Skeletal muscle cell (primary cell): ENCODE measurements at places on chromosomes 1 and 21.

DNA sequence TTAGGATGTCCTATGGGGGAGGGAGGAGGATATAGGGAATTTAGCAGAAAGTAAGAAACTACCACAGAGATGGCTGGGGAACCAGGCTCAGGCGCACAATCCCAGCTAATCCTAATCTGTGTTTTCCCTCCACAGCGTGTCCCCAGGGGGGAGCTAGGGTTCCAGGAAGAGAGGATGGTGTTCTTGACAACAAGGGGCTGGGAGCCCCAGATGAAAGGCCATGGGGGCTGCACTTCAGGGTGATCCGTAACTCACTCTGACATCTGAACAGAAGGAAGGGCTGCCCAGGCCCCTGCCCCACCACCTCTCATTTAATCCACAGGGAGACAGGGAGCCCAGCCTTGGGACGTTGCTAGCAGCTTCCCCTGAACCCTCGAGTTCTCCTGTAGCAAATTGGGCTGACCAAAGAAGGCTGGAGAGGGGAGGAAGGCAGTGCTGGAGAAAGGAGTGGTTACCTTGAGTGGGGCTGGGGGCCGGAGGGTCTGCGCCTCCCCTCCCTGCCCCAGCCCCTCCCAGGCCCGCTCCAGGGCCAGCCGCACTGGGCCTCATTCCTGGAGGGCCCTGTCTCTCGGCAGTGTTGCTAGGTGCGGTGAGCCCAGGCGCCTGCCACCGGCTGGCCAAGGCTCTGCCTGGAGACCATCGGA is 131.7 kb downstream of the TMEM53 start:
- no peak for DNase-seq

DNA sequence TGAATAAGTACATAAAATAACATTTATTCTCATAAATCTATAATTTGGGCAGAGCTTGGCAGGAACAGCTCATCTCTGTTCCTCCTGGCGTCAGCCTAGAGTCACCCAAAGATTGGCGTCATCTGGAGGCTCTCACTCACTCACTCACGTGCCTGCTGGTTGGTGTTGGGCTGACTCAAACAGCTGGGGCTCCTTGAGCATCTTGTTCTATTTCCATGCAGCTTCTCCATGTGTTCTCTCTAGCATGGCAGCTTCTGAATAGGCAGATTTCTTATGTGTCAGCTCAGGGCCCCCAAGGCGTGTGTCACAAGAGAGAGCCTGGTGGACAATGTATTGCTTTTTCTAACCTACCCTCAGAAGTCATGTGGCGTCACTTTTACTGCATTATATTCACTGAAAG is 70.6 kb upstream of the RAB3GAP2 start:
- no peak for DNase-seq

DNA sequence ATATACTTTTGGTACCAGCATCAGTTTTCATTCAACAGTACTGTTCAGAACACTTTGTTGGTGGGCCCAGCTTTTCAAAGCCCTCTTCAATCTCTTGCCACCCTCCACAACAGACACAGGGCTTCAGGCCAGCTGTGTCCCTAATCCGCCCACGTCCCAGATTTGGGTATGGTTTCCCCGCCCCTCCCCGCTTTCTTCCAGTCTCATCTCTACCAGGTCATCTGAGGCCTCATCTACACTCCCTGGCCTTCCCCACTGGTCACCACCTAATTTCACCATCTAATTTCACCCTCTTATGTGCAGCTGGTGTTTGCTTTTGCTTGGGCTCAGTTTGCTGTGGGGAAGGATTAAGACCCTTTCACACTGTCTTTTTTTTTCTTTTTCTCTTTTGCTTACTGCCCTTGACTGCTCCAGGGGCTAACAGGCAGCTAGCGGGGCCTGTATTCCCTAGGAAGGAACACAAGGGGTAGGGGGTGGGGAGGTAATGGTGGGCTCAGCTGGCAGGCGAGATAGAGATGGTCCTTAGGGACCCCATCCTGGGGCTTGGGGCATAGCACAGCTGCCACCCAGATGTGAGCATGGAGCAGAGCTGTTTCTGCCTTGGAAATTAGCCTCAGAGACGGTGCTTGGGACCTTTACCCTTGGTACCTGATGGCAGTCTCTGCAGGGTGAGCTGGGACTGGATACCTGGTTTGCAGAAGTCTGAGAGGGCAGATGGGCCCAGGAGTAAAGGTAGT is 3.8 kb upstream of the EPB41 start:
- DNase-seq: no peak

GRCh38 chr1:109248797-109249629 is at the start of gene CELSR2:
Gene CELSR2 (plus strand): TSS chr1:109249539. CDS start chr1:109250080, 541 bp downstream.
- DNase-seq: no peak

- no peak for DNase-seq
Measured at GRCh38 chr1:30520476-30520875, 202.9 kb downstream of the MATN1 start.

GRCh38 chr1:217275655-217276398 is 355.1 kb downstream of the GPATCH2 start:
- peak; percentile 76 for DNase-seq

- DNase-seq: no peak
Measured at GRCh38 chr1:15628003-15628402, 10.7 kb downstream of the DDI2 start.

DNA sequence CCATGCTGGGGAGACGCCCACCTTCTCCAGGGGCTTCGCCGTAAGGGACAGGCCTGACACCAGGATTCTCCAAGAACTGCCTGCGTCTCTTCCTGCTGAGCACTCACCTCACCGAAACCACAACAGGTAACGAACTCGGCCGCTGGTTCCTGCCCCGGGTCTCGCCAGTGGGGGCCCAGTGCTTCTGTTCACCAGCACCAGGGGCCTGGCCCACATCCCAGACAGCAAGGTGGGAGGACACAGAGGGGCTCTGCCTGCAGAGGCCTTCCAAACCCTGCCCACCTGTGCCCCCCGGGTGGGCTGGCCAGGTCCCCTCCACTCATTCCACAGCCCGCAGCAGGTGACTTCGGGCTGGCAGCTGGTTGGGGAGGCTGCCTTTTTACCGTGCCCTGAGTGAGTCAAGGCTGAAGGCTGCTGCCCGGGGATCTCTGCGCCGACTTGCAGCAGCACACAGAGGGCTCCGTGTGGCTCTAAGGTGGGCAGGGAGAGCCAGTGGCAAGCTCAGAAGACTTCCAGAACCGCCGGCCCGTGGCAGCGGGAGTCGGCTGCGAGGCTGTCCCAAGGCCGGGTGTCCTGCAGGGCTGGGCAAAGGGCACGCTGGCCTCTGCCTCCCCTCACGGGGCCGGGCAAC is 14.7 kb upstream of the COL18A1 start:
- no peak for DNase-seq

GRCh38 chr1:24007079-24007478 is 27.0 kb upstream of the SRSF10 start:
- DNase-seq: no peak

GRCh38 chr1:162323023-162323422 is 53.6 kb downstream of the SPATA46 start:
- no peak for DNase-seq

DNA sequence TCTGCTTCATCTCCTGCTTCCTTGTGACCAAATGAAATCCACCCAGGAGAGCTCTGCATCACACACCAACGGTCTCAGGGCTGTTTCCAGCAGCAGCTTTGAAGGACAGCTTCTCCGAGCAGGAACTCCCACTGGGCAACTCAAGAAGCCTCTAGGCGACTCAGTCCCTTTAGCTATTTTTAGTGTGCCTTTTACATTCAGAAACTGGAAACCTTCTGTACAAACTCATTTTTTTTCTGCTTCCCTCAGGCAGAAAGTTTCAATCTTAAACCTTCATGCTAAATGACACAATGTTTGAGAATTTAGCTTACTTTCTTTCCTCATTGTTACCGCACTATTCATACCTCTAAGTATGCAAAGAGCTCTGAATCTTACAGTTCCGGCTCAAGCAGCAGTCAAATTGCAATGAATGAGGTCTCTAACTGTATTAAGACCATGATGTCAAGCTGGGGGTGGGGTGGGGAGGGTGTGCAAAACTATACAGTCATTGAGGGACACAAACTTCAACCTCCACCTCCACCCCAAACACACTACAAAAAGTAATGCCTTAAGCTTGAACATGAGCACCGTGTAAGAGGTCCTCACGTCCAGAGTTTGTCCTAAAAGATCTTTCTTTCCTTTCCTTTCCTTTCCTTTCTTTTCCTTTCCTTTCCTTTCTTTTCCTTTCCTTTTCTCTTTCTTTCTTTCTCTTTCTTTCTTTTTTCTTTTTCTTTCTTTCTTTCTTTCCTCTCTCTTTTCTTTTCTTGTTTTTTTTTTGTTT is 16.4 kb upstream of the TARBP1 start:
- DNase-seq: peak; percentile 57

- no peak for DNase-seq
Measured at GRCh38 chr1:40273547-40274166, 15.6 kb downstream of the ZMPSTE24 start.

DNA sequence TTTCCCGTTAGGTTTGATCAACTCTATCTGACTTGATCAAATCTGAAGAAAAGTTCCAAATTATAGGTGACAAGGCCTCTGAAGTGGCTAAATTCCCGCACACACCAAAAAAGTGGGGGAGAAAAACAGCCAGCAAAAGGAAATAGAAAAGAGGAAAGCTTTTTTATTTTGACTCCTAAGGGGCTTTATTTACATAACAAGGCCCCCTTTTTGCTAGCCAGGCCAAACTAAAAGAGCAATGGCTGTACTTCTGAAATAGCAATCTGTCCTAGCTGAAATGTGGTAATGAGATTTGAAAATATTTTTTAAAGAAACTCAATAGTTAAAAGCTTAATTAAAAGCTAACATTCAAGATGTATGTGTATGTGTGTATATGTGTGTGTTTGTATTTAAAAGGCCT is 311.5 kb upstream of the POGK start:
- DNase-seq: no peak

GRCh38 chr1:232789651-232790050 is 15.6 kb upstream of the MAP10 start:
- peak; percentile 5 for DNase-seq

GRCh38 chr1:226790545-226791181 is 51.6 kb upstream of the ITPKB start:
- DNase-seq: no peak

DNA sequence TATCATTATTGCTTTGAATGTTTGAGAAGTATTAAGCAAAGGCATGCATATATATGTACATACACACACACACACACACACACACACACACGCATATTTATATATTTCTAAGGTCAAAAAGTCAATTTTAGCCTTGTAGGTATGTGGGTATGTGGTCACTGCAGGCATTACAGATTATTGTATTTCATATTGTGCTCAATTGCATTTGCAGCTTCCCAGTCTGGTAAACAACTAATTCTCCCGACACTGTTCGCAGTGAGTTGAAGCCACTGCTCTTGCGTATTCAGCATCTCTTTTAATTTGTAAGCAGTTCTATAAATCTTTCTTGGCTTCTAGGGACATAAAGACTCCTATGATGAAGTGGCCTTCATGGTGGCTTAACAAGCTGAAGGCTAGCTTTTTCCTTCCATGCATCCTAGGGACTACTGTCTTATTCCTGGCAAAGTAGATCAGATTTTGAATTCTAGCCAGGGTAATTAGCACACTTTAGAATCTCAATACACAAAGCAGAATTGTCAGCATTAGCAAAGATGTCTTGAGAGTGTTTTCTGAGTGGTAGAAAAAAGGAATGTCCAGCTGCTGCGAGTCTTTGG is 368.6 kb upstream of the NEGR1 start:
- no peak for DNase-seq

DNA sequence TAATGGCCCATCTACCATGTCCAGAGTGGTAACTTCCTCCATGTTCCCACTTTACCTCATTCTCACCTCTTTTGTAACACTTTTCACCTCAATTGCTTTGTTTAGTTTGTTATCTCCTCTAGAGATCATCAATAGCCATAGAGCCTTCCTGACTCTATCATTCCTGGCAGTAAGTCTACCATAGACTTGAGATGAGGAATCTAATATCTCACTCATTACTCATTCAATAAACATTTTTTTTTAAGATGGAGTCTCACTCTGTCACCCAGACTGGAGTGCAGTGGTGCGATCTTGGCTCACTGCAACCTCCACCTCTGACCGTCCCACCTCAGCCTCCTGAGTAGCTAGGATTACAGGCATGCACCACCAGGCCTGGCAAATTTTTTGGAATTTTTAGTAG is 7.1 kb downstream of the NMNAT2 start:
- DNase-seq: no peak

DNA sequence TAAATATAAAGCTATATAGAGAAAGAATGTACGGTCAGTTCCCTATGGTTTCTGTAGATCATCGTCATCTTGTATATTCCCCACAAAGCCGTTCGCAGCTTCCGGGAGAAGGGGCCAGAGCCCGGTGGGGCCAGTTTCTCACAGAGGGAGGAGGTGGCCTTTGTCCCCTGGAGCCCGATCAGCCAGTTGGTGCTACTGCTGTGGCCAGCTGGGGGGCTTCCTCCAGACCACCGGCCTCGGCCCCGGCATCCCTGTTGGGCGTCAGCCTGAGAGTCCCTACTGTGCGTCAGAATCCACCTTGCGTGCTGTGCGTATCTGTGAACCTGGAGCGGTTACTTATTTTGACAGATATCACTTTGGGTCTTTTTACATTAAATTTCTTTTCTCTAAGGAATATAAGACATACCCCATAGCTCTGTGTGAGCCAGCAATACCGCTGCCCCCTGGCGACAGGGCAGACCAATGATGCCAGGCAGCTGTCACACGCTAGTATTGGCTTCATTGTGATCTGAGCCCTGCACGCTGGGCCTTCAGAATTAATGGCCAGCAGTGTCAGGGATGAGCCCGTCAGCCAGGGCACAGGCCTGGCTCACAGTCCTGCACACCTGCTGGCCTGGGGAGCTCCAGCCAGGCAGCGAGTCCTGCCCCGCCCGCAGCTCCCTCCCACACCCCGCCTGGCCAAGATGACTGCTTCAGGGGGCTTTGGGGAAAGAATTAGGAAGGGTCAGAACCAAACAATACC is 145.9 kb downstream of the PGBD5 start:
- DNase-seq: no peak

GRCh38 chr1:15492596-15492995 is 16.7 kb downstream of the CELA2B start:
- DNase-seq: no peak

DNA sequence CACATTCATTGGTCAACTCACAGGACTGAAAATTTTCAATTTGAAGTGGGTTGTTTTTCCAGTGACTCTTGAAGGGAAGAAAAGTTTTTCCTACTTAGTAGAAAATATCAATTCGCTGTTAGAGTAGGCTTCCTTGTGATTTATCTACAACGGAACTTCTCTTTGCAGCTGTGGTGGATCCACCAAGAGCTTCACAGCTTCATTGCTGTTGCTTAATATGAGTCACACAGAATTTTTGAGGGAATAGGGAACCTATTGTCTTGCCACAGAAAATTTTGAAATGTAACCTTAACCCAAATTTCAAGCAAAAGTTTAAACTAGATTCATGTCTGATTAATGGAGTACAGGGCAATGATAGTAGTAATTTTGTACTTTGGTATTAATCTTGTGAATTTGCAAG is 58.4 kb upstream of the IFI44L start:
- DNase-seq: no peak

DNA sequence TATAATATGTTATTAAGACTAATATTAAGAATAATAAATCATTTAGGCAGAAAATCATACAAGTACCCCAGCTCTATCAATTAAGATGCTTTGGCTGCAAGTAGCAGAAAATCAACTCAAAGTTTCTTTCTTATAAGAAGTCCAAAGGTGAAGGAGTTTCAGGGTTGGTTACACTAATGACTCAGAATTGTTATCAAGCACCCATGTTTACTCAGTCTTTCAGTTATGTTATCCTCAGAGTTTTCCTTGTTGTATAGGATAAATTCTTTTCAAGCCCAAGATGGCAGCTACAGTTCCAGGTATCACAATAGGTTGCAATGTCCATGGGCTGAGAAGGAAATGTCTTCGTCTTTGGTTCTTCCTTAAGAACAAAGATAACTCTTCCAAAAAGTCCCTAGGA is 163.6 kb downstream of the TNFSF18 start:
- no peak for DNase-seq

GRCh38 chr1:234842726-234843641 is 233.0 kb upstream of the IRF2BP2 start:
- DNase-seq: no peak
